Activated CD4-positive, alpha-beta T cell treated with anti-CD3 and anti-CD28 coated beads, Interleukin-2, amount 50 U/mL, for 24 hours (primary cell): ENCODE measurements at places on chromosomes 1 and 21.

DNA sequence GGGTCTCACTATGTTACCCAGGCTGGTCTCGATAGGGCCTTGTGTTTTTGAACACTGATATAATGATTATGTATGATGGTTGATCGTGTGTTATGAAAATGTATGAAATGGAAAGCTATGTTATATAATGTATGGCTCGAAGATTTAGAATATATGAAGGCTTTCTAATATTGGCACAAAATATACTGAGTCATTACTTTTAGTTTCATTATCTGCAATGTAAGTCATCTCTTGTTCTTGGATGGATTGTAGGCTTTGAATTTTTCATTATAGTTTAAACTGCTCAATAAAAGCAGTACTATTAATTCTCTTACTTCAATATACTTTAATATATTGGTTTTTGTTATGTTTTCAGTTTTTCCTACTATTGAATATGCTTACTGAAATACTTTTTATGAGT lies 10.1 kb downstream of the FMN2 start:
- no peak for DNase-seq

GRCh38 chr1:203931953-203932352 lies 70.6 kb downstream of the SNRPE start:
- no peak for DNase-seq

GRCh38 chr1:234839663-234840062 lies 229.7 kb upstream of the IRF2BP2 start:
- no peak for DNase-seq

GRCh38 chr1:204110894-204111633 lies 38.1 kb downstream of the SOX13 start:
- no peak for DNase-seq
